ENCODE measurements at places on chromosomes 5 and 9.

GRCh38 chr9:1454616-1455347 is 404.6 kb downstream of the DMRT2 start:
- DNase-seq = no peak

- DNase-seq = no peak
These were observed 254.1 kb downstream of the FSTL4 start for GRCh38 chr5:133358271-133358670.

DNA sequence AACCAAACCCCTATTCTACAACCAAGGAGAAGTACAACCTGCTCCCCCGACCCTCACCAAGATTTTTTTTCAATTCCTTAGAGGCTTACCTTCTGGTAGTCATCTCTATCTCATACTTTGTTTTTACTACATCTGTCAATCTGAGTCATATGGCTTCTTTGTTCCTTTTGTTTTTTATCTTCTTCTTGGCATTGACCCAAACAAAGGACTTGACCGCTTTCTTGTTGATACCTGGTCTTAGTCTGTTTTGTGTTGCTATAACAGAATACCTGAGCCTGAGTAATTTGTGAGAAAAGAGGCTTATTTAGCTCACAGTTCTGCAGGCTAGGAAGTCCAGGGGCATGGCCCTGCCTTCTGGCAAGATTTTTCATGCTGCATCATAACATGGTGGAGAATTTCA is 352.7 kb downstream of the MLLT3 start:
- no peak for DNase-seq

GRCh38 chr9:17068671-17069070 is 66.2 kb upstream of the CNTLN start:
- DNase-seq = no peak

- DNase-seq = no peak
These were observed 56.2 kb downstream of the TMOD1 start for GRCh38 chr9:97557606-97558095.

GRCh38 chr9:98465799-98466198 is 210.3 kb upstream of the TBC1D2 start:
- DNase-seq = no peak

- DNase-seq = no peak
These were observed 41.7 kb downstream of the SMIM15 start for GRCh38 chr5:61120534-61120933.

DNA sequence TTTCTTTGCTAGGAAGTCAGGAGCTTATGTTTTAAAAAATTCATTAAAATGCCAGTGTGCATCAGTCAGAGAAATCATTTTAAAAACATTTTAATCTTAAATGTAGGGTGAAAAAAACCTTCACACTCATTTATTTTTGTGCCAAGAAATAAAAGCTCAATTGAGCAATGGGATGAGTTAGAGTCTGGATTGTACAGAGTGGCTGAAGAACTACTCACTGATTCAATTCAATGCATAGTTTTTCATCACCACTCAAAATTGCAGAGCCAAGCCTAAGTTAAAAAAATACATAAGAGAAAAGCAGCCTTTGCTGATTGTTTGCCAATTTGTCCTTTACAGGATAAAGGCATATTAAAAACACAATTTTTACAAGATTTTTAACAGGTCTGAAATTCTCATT is 168.2 kb upstream of the DMRTA1 start:
- DNase-seq = no peak

- no peak for DNase-seq
These were observed 87.3 kb upstream of the CCNG1 start for GRCh38 chr5:163350083-163350482.

GRCh38 chr5:96324708-96325107 is 108.3 kb downstream of the PCSK1 start:
- no peak for DNase-seq

GRCh38 chr9:4548811-4549725 is 58.8 kb downstream of the SLC1A1 start:
- DNase-seq = no peak

GRCh38 chr5:129079496-129079895 is 15.1 kb upstream of the ISOC1 start:
- no peak for DNase-seq

- no peak for DNase-seq
These were observed 446.4 kb upstream of the CCNG1 start for GRCh38 chr5:162990856-162991497.

DNA sequence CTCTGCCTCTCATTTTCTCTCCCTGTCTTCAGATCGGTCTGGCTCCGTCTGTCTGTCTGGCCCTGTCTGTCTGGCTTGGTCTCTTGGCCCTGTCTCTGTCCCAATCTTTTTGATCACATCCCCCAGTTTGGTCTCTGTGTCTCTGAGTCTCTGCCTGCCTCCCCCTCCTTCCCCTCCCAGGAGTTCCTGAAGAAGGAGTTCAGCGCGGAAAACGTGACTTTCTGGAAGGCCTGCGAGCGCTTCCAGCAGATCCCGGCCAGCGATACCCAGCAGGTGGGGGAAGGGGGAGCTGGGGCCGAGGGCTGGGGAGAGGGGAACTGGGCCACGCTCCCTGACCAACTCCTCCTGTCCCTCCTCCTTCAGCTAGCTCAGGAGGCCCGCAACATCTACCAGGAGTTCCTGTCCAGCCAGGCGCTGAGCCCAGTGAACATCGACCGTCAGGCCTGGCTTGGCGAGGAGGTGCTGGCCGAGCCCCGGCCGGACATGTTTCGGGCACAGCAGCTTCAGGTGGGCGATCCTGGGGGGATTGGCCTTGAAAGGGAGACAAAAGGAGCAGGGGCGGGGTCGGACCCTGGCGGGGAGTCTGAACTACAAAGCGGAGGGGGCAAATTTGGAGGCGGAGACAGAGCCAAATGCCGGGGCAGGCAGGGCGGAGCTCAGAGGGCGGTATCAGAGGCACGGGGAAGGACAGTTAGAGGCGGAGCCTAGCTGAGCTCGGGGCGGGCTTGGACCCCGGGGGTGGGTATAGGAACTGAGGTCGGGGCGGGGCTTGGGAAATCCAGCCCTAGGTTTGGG is 9.0 kb downstream of the RGS14 start:
- no peak for DNase-seq

DNA sequence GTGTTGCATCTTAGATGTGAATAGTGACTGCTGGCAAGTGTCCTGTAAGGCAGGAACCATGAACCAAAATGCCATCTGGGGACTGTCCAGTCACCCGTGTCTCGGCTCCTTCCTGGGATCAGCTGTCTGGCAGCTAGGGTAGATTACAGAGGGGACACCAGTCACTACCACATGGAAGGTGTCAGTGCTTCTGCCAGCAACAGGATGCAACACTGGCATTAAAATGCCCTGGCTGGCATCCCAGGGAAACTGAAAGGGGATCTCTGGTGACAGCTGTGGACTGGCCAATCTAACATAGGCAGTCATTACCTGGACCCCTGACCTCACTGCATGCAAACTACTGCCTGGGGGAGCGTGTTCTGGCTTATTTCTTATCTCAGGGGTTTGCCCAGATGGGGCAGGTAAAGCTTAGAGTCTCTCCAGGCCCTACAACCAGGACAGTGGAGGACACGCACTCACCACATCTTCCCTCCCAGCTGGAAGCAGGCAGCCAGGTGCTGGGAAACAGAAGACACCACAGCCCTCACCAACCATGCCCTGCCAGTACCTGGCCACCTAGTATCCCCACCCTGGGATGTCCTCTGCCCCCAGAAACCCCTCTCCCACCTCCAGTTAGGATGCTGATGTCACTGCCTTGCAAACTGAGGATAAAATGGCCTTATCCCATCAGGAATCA is 83.8 kb downstream of the SEMA4D start:
- DNase-seq = no peak

- DNase-seq = no peak
These were observed 1061.3 kb upstream of the COX7C start for GRCh38 chr5:85556464-85556863.

- DNase-seq = no peak
These were observed 57.6 kb downstream of the PTCH1 start for GRCh38 chr9:95459178-95459577.

GRCh38 chr5:40605295-40605958 is 74.3 kb upstream of the PTGER4 start:
- no peak for DNase-seq

DNA sequence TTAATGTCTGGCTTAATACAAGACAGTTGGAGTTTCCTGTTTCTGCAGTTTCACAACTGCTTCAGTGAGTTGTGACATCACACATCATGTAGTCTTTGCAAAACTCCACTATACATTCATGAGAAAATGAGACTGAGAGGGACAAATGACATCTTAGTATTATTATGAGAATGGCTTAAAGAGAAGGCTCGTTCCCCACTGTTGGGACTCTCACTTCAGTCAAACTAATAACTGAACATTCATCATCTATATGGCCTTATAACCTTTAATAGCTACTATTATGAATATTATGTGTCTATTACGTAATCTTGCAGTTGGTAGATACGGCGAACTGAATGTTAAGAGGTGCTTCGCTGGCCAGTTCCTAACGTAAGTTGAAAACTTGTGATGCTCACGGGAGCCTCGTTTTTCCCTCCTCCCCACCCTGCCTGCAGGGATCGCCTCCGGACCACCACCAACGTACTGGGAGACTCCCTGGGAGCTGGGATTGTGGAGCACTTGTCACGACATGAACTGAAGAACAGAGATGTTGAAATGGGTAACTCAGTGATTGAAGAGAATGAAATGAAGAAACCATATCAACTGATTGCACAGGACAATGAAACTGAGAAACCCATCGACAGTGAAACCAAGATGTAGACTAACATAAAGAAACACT is 79.4 kb downstream of the SLC1A3 start:
- DNase-seq = no peak

DNA sequence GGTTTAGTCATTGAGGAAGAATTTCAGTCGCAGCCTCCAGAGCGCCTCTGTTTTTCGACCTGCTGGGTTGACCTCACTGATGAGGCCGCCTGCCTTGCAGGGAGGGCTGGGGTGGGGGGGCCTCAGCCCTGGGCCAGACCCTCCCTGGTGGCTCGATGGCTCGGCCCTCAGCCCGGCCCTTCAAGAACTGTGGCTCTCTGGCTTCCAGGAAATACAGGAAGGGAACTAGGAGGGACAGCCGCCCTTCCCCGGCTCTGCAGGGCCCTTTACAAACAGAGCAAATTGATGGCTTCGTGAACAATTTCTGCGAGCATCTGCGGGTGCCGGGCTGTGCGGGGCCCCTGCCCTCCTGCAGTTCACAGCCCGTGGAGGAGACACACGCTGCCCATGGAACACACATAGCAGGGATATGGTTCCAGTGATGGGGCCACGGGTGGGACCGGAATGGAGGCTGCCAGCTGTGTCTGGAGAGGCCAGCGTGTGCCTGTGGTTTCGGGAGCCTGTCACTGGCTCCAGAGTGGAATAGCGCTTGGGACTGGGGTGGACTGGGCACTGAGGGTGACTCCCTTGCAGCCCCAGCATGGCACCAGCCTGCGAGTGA is 39.6 kb downstream of the COL5A1 start:
- DNase-seq = no peak

GRCh38 chr5:128304088-128304487 is 220.5 kb downstream of the SLC12A2 start:
- no peak for DNase-seq

DNA sequence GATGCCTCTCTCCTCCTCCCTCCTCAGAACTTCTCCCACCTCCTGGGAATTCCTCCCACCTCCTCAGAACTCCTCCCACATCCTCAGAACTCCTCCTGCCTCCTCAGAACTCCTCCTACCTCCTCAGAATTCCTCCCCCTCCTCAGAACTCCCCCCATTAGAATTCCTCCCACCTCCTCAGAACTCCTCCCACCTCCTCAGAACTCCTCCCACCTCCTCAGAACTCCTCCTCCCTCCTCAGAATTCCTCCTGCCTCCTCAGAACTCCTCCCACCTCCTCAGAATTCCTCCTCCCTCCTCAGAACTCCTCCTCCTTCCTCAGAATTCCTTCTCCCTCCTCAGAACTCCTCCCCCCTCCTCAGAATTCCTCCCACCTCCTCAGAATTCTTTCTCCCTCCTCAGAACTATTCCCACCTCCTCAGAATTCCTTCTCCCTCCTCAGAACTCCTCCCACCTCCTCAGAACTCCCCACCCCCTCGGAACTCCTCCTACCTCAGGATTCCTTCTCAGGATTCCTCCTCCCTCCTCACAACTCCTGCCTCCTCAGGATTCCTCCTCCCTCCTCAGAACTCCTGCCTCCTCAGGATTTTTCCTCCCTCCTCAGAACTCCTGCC is 23.9 kb downstream of the SLC46A2 start:
- DNase-seq = no peak

Data from effector CD8-positive, alpha-beta T cell (primary cell).